ENCODE measurements at places on chromosomes 1 and 21.

DNA sequence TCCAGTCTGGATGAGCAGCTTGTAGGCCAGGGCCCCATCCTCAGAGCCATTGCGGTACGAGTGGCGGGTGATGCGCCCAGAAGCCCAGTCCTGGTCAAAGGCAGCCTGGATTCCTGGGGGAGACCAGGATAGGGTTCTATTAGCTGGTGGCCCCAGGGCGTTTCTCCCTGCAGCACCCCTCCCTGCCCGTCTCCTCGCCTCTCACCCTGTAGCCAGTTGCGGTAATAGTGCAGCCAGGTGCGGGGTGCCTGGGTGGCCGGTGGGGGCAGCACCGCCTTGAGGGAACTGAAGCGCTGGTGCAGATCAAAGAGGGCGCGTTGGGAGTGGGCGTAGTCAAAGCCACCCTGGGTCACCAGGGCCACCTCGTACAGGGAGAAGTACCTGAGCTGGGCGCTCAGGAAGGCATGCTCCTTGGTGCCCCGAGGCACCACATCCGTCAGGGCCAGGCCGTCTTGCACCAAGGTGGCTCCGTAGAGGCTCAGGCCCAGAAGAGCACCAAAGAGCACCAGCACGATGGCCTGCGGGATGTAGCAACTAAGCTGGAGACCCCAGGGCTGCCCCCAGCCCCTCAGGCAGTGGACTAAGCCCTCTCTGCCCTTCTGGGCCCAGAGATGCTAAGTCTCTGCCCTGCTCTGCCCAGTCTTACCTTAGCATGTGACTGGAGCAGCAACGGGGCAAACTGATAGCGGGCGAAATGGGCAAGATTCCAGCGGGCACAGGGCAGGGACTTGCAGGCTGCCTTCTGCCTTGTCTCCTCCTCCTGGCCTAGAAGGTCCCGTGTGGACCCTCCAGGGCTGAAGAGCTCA lies 15.7 kb downstream of the PTCH2 start:
- no peak for DNase-seq

- no peak for DNase-seq
Observed at GRCh38 chr1:177444997-177445746, 274.4 kb downstream of the BRINP2 start.

GRCh38 chr1:67162954-67163353 lies 3.3 kb upstream of the IL23R start:
- DNase-seq: no peak

- peak; percentile 67 for DNase-seq
Observed at GRCh38 chr1:156813750-156814570, 2.7 kb downstream of the SH2D2A start.

- DNase-seq: no peak
Observed at GRCh38 chr1:239944666-239945065, 147.0 kb upstream of the FMN2 start.

GRCh38 chr1:234609691-234610042 lies 311 bp downstream of the IRF2BP2 start:
- DNase-seq: no peak

DNA sequence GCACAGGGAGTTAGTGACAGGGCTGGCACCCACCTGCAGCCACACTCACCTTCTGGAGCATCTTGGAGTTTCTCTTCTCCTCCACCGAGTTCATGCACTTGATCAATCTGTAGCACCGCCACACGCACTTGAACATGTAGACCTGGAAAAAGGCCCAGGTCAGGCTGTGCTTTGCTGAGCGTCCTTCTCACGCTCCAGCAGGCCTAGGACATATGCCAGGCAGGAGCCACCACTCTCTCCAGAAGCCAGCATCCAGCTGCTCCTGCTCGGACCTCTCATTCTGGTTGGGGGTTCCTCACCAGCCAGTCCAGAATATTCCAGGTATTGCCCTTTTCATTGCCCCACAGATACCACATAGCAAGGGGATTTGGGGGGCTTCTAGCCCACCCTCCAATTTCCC lies 11.7 kb upstream of the MATN1 start:
- DNase-seq: no peak

GRCh38 chr21:15768045-15768601 lies 38.3 kb downstream of the USP25 start:
- no peak for DNase-seq

DNA sequence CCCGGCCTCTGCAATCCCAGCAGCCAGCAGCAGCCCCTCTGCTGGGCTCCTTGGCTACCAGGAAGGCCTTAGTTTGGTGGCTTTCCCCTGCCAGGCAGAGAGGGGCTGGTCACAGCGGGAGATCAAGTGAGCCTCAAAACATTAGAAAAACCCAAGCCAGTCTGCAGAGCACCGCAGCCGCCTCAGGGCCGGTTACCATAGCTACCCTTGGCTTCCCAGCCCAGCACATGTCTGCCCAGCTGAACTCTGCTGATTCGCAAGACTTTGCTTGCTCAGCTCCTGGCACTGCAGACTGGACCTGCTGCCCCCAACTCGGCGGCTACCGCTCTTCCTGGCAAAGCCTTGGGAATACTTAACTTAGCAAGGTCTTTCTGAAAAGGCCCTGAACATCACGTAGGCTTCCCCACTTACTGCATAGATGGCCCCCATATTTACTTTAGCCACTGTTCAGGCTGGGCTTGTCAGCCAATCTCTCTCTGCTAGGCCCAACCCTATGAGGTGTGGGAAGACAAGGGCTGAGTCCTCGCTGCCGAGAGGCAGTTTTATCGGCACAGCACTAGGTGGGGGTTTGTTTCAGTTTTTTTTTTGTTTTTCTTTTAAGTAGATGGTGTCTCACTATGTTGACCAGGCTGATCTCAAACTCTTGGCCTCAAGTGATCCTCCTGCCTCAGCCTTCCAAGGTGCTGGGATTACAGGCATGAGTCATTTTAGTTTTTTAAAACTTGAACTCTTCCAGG lies 28.6 kb upstream of the PLEKHG5 start:
- DNase-seq: no peak
